ENCODE measurements at places on chromosomes 13 and 19.
A peak's percentile ranks its signal among the peaks of the same experiment; 100 is the strongest.

DNA sequence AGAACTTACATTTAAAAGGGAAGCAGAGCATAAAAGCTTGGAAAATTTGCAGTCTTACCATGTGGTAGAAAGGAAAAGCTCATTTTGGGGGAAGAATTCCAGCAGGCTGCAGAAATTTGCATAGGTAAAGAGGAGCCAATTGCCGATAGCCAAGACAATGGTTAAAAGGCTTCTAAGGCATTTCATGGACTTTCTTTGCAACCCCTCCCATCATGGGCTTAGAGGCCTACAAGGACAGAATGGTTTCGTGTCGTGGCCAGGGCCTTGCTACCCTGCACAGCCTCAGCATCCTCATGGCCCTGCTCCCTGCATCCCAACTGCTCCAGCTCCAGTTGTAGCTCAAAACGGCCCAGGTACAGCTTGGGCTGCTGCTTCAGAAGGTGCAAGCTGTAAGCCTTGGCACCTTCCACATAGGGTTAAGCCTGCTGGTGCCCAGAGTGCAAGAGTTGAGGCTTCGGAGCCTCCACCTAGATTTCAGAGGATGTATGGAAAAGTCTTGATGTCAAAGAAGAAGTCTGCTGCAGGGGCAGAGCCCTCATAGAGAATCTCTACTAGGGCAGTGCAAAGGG lies 420.3 kb downstream of the PCDH17 start:
- no peak for DNase-seq

DNA sequence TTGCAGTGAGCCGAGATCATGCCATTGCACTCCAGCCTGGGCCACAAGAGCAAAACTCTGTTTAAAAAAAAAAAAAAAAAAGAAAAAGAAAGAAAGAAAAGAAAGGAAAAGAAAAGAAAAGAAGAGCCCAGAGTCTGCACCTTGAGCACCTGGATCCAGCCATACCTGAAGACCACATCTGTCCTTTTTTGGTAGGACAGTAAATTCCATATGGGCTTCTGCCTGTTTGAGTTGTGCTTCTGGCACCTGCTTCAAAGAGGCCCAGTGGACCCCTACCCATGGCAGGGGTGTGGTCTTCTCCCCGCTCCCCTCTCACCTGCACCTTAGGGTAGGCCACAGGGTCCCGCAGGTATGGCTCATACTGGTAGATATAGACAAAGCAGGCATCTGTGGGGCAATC lies 5.8 kb downstream of the TM6SF2 start:
- no peak for DNase-seq

DNA sequence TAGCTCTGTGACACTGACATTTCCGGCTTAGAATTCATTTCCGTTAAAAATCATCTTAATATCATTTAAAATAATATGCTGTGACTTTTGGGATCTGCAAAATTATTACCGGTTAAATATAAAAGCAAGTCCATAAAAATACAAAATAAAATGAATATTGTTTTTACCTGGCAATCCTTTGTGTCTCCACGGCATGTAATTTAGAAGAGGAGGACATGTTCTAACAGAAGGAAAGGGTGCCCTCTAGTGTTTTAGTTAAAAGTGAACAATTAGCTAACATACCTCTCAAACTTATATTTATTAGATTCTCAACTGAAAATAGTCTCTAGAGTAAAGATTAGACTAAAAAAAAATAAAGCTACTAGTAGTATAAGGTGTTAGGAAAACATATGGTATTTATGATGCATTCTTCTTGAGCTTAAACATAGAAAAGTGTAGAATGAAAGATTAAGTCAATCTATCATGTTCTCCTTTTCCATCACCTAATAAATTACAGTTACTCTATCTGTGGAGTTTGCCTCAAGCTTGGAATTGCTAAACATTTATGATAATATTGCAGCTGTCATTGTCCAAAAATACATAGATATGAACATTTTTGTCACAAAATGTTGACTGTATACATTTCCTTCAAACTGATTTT lies 676.7 kb upstream of the SPRY2 start:
- DNase-seq, result peak; percentile 76

DNA sequence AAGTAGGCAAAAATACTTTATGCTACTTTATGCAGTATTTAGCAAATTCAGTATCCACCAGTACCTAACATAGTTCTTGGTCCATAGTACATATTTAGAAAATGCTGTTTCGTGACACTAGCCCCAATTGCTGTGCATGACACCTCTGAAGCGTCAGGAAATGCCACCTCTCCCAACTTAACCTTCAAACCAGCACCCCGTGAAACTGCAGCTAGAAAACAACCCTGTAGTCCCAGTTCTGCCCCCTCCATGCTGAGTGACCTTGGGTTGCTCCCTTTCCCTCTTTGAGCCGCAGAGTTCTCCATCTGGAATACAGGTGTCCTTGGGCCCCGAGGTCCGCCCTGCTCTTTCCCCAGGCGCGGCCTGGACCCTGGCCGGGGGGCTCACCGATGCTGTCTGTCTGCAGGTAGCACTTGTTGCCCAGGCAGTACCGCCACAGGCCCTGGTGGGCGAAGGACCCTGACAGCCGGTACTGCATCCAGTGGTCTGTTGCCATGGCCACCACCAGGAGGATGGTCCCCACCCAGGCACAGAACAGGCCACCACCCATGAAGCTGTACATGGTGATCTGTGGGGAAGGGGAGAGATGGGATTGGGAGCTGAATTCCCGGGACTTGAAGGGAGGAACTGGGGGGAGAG lies 773 bp downstream of the LIM2 start:
- no peak for DNase-seq

DNA sequence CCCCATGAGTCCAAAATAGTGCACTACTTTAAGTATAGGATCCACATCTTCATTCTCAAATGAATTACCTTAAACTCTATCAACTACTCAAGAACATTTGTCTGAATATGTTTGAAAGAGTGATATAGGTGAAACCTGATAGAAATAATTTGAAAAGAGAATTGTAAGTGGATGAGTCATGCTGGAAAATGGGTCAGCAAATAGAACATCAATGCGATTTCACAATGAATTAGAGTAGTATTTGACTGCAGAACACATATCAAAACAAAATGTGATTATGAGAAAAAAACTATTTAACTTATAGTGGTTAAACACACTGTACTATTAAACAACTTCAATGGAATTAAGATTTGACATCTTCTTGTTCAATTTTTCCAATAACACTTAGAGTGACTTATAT lies 300.6 kb upstream of the KLHL1 start:
- DNase-seq, result no peak

DNA sequence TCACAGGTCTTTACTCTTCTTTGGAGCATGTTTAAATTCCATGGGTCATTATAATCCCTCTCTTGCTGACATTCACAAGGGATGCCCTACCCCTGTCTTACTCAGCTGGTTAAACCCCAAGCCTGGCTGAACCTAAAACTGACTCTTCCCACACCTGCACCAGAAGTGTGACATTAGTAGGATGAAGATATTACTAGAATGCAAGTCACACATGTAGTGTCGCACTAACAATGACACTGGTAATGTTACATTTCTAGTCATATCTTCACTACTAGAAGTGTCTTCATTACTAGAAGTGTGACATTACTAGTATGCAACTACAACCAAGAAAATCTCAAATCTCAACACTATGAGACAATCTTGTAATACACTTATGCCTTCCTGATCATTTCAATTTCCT lies 14.2 kb downstream of the ZAR1L start:
- no peak for DNase-seq

GRCh38 chr19:1455336-1456120 lies 5.6 kb downstream of the APC2 start:
- peak; percentile 50 for DNase-seq

GRCh38 chr19:49954933-49955332 lies 6.0 kb downstream of the SIGLEC11 start:
- peak; percentile 57 for DNase-seq

GRCh38 chr19:32407004-32407992 lies 1.7 kb downstream of the DPY19L3 start:
- peak; percentile 31 for DNase-seq

GRCh38 chr19:5156231-5156986 lies 184.2 kb downstream of the PTPRS start:
- no peak for DNase-seq

- peak; percentile 70 for DNase-seq
Observed at GRCh38 chr19:10228920-10229319, 2.2 kb downstream of the S1PR2 start.

Measured in lung (tissue), 17 donors.